ENCODE measurements at places on chromosomes 13 and 19.

- no peak for DNase-seq
These were observed 485.1 kb downstream of the FOXO1 start for GRCh38 chr13:40181203-40181845.

GRCh38 chr13:20193162-20193906 lies 596 bp upstream of the GJB2 start:
- DNase-seq = peak; percentile 54

- no peak for DNase-seq
These were observed 2.8 kb downstream of the PNMA8B start for GRCh38 chr19:46492841-46493235.

GRCh38 chr19:10420444-10421239 lies at the start of gene PDE4A:
TSS of gene PDE4A (plus strand) at chr19:10420538. CDS start at chr19:10420765, 227 bp downstream.
- peak; percentile 81 for DNase-seq

- no peak for DNase-seq
These were observed 85.8 kb upstream of the UBL3 start for GRCh38 chr13:29936051-29936813.

GRCh38 chr19:47099576-47100050 lies 14.0 kb downstream of the ZC3H4 start:
- DNase-seq = no peak

DNA sequence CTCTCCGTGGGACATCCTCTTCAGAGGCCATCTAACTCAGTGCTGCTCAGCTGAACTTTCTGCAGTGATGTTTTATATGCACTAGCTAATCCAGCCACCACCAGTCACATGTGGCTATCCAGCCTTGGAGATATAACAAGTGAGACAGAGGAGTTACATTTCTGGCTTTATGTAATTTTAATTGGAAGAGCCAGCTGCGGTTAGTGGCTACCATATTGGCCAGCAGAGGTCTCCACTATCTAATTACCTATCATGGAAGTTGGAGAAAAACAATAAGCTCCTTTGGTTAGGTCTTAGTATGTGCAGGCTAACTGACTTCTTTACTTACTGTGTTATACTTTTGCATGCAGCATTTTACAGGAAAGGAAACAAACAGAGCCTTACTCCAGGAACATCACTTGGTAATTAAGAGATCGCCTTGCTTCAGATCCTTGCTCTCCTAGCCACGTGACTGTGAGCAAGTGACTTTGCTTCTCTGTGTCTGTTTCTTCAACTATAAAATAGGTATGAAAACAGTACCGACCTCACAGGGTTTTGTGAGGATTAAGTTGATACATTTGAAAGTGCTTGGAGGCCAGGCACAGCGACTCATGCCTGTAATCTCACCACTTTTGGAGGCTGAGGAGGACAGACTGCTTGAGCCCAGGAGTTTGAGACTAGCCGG lies 1.6 kb upstream of the KLK10 start:
- no peak for DNase-seq

DNA sequence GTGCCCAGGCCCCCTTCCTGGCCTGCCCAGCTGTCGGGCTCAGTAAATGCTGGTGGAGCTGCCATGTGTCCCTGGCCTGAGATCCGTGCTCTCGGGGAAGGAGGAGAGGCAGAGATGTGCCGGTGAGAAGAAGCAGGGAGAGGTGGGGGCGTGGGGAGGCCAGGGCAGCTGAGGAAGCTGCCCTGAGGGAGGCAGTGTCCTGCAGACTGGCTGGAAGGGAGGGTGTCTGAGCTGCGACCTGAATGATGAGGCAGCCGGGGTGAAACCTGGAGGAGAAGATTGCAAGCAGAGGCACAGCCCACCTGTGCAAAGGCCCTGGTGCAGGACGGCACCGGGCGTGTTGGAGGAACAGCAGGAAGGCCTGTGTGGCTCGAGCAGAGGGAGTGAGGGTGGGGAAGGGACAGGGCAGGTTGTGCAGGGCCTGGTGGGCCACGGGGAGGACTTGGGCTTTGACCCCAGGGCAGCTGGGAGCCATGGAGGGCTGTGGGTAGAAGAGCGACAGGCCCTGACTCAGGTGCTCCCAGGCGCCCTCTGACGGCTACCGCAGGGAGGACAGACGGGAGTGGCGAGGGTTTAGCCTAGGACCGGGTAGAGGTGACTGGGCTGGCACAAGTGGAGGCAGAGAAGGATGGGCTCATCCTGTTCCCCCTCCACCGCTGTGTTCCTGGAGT lies 14.0 kb upstream of the CELF5 start:
- DNase-seq = peak; percentile 72

DNA sequence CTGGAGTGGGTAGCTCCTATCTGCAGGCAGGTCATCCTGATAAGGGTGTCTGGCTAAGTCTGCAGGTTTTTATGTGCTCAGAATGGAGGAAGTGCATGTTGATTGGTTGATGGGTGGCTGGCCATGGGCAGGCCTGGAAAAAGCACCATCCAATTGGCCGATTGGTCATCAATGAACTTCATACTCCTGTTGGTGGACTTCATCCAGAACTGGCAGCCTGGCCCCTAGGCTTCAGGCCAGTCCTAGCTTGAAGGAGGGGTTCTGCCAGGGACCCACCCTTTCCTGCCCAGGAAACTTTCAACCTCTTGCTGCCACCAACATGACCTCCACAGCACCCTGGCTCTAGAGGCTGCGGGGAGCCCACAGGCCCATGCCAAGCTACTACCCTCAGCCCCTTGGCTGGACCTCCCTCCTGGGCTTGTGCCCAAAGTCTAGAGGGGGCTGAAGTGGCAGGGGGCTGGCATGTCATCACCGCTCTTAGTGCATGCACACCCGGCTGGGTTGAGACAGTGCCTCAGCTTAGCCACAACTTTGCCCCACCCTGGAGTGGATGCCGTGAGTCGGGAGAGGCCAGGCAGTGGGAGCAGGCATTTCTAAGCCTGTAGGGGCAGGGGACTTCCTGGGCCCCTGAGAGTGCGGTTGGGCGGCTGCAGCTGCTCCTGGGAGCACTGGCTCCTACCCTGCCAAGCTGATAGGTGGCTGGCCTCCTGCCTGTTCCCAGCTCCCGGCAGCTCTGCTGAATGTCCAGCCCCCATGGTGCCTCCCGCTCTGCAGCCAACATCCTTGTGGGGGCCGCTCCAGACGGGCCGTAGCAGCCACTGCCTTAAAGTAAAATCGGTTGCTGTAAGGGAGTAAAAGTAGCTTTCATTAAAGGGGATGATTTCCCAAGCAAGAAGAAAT lies 13.2 kb downstream of the DNAJC15 start:
- DNase-seq = no peak

DNA sequence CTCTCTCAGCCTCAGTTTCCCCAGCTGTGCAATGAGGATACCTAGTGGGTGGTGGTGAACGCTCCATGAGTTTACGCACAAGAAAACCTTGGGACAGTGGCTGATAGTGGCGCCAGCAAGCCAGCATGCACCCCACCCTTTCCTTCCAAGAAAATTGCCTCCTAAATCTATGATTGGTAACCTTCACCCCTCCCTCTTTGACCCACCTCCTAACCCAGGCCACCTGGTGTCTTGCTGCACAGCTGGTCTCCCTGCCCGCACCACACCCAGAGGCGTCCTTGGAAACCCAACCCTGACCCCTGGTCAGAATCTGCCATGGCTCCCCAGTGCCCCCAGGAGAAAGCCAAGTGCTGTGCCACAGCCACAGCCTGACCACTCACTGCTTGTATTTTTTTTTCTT lies 22.8 kb upstream of the BCL3 start:
- DNase-seq = no peak

DNA sequence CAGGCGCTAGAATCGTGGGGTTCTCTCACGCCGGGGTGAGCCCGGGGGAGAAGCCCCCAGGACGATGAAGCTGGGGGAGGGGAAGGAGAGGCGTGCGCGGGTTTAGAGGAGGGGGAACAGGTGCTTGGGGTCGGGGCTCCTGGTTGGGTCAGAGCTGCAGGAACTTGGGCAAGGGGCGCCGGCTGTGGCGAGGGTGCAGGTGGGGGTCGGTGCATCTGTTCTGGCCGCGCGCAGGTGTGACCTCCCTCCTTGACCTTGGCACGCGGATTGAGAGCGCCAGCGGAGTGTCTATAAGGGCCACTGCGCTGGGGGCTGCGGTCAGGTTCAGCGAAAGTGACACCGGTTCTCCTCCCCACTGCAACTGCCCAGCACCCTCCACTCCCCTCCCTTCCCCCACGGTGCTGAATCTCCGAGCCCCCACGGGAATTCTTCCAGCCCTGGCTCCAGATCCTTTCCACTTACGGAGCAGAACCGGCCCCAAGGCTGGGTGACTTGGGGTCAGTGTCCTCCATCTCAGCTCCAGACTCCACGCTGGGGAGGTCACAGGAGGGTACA lies 618 bp downstream of the TMEM38A start:
- DNase-seq = peak; percentile 53

DNA sequence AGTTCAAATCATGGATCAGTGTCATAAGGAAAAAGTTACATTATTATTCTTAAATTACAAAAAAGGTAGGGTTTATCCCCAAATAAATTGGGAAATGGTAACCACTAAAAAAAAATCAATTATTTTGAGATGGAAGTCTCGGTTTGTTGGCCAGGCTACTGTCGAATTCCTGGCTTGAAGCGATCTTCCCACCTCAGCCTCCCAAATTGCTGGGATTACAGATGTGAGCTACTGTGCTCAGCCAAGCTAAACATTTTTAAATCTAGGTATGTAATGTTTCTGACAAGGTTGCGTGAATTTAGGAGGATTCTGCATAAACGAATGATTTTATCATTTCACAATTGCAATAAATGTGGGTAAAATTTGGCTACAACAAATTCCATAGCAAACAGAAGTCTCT lies 2.0 kb downstream of the NAA16 start:
- no peak for DNase-seq

DNA sequence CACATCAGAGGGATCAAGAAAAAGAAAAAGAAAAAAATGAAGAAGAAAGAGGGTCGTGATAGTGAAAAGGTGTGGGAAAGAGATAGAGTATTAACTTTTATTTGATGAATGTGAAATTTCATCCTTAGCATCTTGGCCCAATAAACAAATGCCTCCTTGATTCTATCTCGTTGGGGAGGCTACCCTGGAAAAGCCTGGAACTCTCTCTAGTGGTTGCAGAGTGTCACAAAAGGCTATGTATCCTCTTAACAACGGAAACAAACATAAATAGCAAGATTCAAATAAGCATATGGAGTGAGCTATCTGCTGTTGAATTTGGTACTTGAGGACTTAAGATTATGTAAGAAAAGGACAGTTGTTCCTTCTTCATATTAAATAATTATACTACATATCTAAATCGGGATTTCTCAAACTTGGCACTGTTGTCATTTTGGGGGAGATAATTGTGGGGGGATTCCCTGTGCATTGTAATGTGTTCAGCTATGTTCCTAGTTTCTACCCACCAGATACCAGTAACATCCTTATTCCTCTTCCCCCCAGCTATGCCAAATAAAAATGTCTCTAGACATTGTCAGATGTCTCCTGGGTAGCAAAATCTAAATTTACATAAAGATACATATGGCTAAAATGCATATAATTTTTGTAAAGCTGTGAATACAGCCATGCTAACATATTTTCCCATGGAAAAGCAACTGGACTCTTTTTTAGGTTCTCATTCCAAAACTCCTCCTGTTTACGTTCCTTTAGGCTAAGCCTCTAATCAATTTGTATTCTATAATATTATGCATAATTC lies 557.2 kb downstream of the DCT start:
- no peak for DNase-seq

DNA sequence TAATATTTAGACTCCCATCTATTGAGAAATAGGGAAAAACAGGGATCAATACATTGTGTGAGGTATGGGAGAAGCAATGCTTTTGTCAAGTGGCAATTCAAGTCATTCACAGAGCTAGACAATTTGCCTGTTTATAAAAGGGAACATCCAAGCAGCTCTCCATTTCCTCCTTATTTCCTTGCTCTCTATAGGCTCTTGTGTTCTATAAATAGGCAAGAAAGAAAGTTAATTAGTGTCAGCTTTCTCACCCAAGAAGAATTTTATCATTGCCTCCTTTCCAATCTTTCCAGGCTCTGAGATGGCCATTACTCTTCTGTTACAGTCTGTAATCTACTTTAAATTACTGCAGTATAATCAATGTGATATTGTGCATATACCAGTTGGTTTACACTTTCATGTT lies 199.9 kb downstream of the LHFPL6 start:
- DNase-seq = no peak

- peak; percentile 87 for DNase-seq
These were observed 9.3 kb downstream of the HOOK2 start for GRCh38 chr19:12766051-12766521.

GRCh38 chr13:113845055-113845454 lies 18.8 kb downstream of the GAS6 start:
- DNase-seq = no peak

GRCh38 chr19:53912653-53913052 lies 3.6 kb downstream of the CACNG7 start:
- no peak for DNase-seq

GRCh38 chr13:45882626-45883025 lies 31.1 kb upstream of the SIAH3 start:
- DNase-seq = no peak

- no peak for DNase-seq
These were observed 44.9 kb upstream of the ITM2B start for GRCh38 chr13:48188131-48188530.

DNA sequence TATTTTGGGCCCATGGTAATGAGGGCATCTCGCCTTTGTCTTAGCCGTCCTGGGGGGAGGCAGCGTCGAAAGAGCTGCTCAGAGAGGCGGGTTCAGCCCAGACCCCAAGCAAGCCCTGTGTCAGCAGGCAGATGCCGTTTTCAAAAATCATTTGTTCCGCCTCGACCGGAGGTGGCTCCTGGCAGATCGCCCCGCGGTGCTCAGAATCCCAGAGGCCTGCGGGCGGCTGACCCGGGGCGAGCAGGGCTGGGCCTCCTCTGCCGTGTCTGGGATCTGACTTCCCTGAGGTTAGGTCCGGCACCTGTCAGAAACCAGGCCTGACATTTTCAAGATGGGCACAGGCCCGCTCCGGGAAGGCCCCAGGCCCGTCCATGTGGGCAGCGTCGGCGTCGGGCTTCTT lies 36.1 kb downstream of the CRTC1 start:
- no peak for DNase-seq

- DNase-seq = no peak
These were observed 36.9 kb downstream of the POLR1D start for GRCh38 chr13:27658546-27658945.

- DNase-seq = no peak
These were observed 8.9 kb downstream of the CEBPA start for GRCh38 chr19:33293255-33294057.

GRCh38 chr19:650121-650520 lies 10.4 kb downstream of the FGF22 start:
- DNase-seq = no peak

- DNase-seq = no peak
These were observed 24.3 kb downstream of the DZIP1 start for GRCh38 chr13:95620030-95620824.

DNA sequence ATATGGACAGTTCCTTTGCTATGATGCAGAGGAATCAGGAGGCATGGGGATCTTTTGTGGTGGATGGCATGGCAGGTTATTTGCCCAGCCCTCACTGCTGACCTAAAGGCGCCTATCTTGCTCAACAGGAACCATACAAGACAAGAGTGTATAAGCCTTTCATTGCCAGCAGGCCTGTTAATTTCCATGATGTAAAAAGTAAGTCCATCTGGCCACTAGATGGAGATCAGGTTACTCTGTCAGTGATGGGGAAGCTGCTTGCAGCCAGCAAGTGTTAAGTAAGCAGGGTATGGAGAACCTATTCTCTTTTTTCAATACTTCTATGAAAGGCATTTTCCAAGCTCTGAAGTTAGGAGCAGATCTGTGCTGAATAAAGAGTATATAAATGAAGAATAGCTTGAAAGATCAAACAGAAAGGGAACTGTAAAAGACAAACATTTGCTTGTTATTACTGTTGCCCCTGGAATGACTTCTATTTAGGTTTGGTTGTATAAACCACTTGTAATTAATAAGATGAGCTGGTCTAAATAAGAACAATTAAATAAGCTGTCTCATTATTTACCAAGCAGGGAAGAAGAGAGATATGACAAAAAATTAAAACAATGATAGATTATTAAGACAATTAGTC lies 210.9 kb downstream of the RGCC start:
- DNase-seq = peak; percentile 62
